Tibial nerve (tissue), 4 donors: ENCODE measurements at places on chromosomes 7 and 10. TPM values are rescaled to one million over a fixed set of nuclear protein-coding genes. Genes with fewer than 3 reads are reported as not detected.

GRCh38 chr7:90180011-90180585 is 25.8 kb downstream of the STEAP1 start:
- H3K4me3 ChIP-seq: no peak overlapping the region
- H3K27ac ChIP-seq: no peak overlapping the region
- no peak for DNase-seq
- no peaks in the 10 kb centered on the region for H3K36me3 ChIP-seq
- no peaks in the 10 kb centered on the region for H3K4me1 ChIP-seq

DNA sequence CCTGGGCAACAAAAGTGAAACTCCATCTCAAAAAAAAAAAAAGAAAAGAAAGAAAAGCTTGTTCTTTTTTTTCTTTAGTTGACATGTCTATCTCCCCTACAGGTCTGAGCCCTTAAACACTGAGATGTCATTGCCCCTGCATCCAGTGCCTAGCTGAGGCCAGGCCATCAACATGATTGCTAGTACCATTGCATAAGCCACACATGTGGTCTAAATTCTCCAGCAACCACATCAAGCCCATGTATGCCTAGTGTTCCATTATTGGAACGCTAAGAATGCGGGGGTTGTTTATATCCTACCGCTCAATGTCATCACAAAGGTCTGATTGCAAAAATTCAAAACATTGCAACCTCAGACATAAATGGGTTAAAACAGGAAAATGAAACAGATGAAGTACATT is 62.7 kb downstream of the NPTX2 start:
- H3K4me1 ChIP-seq: no peaks in the 10 kb centered on the region
- H3K27ac ChIP-seq: no peak overlapping the region
- no peaks in the 10 kb centered on the region for H3K36me3 ChIP-seq
- DNase-seq: no peak
- H3K27me3 ChIP-seq: no peaks in the 10 kb centered on the region

The ZNF655 gene
- 90.8 TPM for total RNA-seq

DNA sequence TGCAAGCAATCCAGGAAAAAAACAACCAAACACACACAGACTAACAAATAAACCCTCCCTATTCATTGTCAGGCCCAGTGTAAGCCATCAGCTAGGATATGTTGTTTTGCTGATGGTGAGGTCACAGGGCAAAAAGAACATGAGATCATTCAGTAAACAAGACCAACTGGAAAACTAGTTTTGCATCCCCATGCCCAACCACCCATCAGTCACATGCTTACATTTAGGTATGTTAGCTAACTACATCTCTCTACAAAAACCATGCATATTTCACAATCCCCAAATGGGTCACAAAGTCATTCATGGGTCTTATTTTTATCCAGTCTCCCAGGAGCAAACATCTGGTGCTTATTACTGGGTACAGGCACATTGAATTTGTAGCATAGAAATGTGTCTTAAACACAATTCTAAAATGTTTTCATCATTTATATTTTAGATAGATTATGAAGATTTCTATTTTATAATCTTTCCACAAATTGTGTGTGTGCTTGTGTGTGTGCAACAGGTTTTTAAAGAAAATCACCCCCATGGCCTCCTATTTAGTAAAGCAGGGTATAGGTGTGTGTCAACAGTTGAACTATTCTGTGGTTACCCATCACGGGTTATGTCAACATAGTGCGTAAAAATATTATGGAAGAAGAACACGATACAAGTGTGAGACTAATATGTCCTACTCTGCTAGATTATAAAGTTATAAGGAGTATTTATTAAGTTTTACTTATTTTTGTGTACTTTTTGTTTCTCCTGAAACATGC is 103.8 kb upstream of the AKR1E2 start:
- no peaks in the 10 kb centered on the region for H3K36me3 ChIP-seq
- H3K27ac ChIP-seq: no peak overlapping the region
- no peaks in the 10 kb centered on the region for H3K27me3 ChIP-seq
- H3K4me3 ChIP-seq: no peak overlapping the region
- peak; percentile 59 for DNase-seq

GRCh38 chr7:17912050-17912449 is 28.2 kb downstream of the SNX13 start:
- no peak overlapping the region for H3K27ac ChIP-seq
- H3K4me3 ChIP-seq: no peak overlapping the region
- H3K4me1 ChIP-seq: peaks cover 15% of the 10 kb centered on the region
- H3K36me3 ChIP-seq: no peaks in the 10 kb centered on the region
- no peak for DNase-seq

GRCh38 chr7:73433924-73434700 is 534 bp downstream of the FZD9 start:
- no peak overlapping the region for H3K27ac ChIP-seq
- DNase-seq: no peak
- H3K4me3 ChIP-seq: peak overlapping the region; percentile 18
- H3K27me3 ChIP-seq: no peaks in the 10 kb centered on the region
- peaks cover 4% of the 10 kb centered on the region for H3K4me1 ChIP-seq

The ARMC3 gene
- 3.9 TPM for total RNA-seq

The UTF1 gene
- total RNA-seq: not detected

DNA sequence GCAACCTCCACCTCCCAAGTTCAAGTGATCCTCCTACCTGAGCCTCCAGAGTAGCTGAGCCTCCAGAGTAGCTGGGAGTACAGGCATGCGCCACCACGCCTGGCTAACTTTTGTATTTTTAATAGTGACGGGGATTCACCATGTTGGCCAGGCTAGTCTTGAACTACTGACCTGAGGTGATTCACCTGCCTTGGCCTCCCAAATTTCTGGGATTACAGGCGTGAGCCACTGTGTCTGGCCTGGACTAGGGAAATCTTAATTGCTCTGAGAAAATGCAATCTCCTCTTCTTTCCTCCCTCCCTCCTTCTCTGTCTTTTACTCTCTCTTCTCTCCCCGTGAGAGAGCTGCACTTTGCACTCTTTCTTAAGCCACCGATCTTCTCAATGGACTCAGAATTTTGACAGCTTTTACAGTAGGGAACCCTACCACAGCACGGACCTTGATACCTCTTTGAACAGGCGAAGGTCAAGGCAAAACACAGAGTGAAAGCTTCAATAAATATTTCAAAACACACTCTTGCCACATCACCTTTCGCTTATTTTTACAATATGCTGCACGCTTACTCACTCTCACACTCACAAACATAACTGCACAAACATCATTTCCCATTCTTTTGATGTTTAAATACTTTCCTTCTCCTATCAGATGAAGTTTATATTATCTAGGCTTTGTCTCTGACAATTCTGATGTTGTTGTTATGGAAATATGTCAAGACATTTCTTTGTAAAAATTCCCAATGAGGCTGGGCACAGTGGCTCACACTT is 173.4 kb upstream of the NRP1 start:
- H3K4me1 ChIP-seq: no peaks in the 10 kb centered on the region
- no peaks in the 10 kb centered on the region for H3K36me3 ChIP-seq
- H3K27ac ChIP-seq: no peak overlapping the region
- H3K27me3 ChIP-seq: no peaks in the 10 kb centered on the region
- no peak for DNase-seq

GRCh38 chr7:46682836-46683624 is 762.0 kb upstream of the IGFBP3 start:
- H3K4me3 ChIP-seq: no peak overlapping the region
- no peaks in the 10 kb centered on the region for H3K36me3 ChIP-seq
- no peaks in the 10 kb centered on the region for H3K27me3 ChIP-seq
- no peak overlapping the region for H3K27ac ChIP-seq

The MOGAT3 gene
- not detected for total RNA-seq

GRCh38 chr10:28179006-28179742 is 123.7 kb downstream of the MPP7 start:
- peaks cover 12% of the 10 kb centered on the region for H3K4me1 ChIP-seq
- peak; percentile 67 for DNase-seq
- no peak overlapping the region for H3K27ac ChIP-seq
- no peaks in the 10 kb centered on the region for H3K27me3 ChIP-seq

- H3K36me3 ChIP-seq: no peaks in the 10 kb centered on the region
- no peak overlapping the region for H3K27ac ChIP-seq
- peaks cover 19% of the 10 kb centered on the region for H3K4me1 ChIP-seq
These were observed 12.2 kb downstream of the ATP6V0E2 start for GRCh38 chr7:149886018-149886415.

The TAS2R3 gene
- 3.1 TPM for total RNA-seq

The CYP26C1 gene
- total RNA-seq: not detected

GRCh38 chr7:138359870-138360559 is 100.0 kb upstream of the TRIM24 start:
- DNase-seq: no peak
- no peaks in the 10 kb centered on the region for H3K4me1 ChIP-seq
- H3K27ac ChIP-seq: no peak overlapping the region
- H3K36me3 ChIP-seq: no peaks in the 10 kb centered on the region
- no peaks in the 10 kb centered on the region for H3K27me3 ChIP-seq

DNA sequence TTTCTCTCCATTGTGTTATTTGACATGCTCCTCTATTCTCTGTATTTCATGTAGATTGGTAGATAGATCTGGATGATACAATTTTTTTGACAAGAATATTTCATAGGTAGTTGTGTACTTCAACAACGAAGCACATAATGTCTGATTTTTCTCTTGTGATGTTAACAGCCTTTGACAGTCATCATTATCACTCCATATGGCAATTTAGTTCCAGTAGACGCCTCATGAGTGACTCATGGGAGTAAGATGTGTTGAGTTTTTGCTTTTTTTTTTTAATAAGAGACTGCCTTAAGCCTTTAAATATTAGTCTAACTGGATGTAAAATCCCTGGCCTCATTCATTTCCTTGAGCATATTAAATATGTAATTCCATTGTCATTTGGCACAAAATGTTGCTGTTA is 123.5 kb upstream of the ZNF32 start:
- no peak overlapping the region for H3K4me3 ChIP-seq
- H3K36me3 ChIP-seq: no peaks in the 10 kb centered on the region
- no peaks in the 10 kb centered on the region for H3K4me1 ChIP-seq
- H3K27ac ChIP-seq: no peak overlapping the region
- no peak for DNase-seq

- no peaks in the 10 kb centered on the region for H3K36me3 ChIP-seq
- no peak overlapping the region for H3K27ac ChIP-seq
- no peak overlapping the region for H3K4me3 ChIP-seq
- DNase-seq: no peak
These were observed 293.3 kb upstream of the SP4 start for GRCh38 chr7:21134631-21135030.

DNA sequence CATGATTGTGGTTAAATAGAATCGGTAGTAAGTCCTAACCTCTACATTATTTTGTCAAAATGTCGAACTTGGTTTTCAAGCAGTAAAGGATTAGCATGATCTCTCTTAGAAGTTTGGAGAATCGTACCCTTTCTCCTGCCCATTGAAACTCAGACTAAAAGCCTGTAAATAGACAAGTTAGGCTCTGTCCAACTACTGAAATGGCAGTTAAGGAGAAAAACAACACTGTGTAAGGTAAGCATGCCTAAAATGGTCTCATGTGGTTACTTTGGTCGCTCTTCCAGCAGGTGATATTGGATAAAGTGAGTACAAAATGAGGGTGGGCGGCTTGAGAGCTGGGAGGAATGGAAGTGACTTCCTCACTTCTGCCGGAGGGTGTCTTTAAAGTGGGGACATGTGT is 25.0 kb downstream of the SEC61A2 start:
- no peaks in the 10 kb centered on the region for H3K36me3 ChIP-seq
- no peak for DNase-seq
- no peak overlapping the region for H3K4me3 ChIP-seq
- H3K27me3 ChIP-seq: no peaks in the 10 kb centered on the region

The AEBP1 gene
- 440 TPM for total RNA-seq

GRCh38 chr10:19922236-19922963 is 106.2 kb downstream of the PLXDC2 start:
- peaks cover 48% of the 10 kb centered on the region for H3K4me1 ChIP-seq
- DNase-seq: no peak
